ENCODE measurements at places on chromosomes 7 and 10.

DNA sequence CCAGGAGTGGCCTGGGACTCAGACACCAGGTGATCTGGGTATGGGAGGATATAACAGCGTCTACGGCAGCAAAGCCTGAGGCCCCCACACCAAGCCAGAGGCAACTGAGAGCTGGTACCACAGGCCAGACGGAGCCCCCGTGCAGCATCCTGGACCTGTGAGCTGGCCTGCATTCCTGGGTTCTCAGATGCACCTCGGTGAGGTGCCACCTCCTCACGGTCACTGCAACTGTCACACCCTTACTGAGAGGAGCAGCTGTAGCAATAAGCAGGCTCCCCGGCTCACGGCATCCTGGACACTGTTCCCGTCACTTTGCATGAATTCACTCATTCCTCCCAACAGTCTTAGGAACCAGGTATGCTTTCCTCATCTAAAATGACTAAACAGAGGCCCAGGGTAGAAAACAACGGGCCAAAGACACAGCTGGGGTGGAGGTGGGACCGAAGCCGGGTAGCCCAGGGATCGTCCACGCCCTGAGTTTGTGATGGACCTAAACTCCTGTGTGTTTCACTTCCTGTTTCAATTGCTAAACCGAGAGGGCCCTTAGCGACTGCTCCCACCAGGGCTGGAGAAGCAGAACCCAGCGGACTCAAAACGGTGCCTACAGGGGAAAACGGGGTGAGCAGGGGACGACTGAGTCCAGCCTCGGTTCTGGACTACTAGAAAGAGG, 98.7 kb downstream of the CTBP2 start:
- DNase-seq = no peak

GRCh38 chr10:124319926-124320391, 98.8 kb downstream of the OAT start:
- no peak for DNase-seq

- DNase-seq = no peak
Measured at GRCh38 chr7:22669692-22670421, 57.1 kb upstream of the IL6 start.

- no peak for DNase-seq
Measured at GRCh38 chr7:28517206-28517605, 104.9 kb downstream of the CREB5 start.

- DNase-seq = no peak
Measured at GRCh38 chr10:86599729-86600128, 54.6 kb upstream of the OPN4 start.

GRCh38 chr10:72610466-72610865, 15.4 kb downstream of the MICU1 start:
- DNase-seq = no peak

DNA sequence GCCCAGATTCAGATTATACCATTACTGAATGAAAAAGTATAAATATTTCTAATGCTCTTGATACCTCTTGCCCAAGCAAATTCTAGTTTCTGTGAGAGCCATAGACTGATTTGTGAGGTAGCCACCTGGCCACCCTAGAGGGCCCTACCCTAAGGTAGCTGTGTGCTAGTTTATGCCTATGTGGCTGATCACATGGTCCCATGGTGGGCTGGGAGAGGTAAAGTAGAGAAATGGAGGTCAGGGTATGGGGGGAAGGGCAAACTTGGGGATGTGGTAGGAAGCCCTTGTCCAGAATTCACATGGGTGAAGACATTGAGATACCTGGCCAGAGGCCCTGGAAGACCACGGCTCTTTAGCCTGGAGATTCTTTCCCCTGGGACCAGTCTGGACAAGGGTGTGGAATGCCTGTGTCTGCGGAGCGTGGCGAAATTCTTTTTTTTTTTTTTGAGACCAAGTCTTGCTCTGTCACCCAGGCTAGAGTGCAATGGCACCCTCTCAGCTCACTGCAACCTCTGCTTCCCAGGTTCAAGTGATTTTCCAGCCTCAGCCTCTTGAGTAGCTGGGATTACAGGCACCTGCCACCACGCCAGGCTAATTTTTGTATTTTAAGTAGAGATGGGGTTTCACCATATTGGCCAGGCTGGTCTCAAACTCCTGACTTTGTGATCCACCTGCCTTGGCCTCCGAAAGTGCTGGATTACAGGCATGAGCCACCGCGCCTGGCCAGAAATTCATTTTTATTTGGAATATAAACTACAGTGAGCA, 639.4 kb downstream of the ACTR3B start:
- DNase-seq = no peak

GRCh38 chr7:148435715-148436114, 154.9 kb upstream of the C7orf33 start:
- no peak for DNase-seq

GRCh38 chr7:12637819-12638592, 49.4 kb upstream of the ARL4A start:
- no peak for DNase-seq

DNA sequence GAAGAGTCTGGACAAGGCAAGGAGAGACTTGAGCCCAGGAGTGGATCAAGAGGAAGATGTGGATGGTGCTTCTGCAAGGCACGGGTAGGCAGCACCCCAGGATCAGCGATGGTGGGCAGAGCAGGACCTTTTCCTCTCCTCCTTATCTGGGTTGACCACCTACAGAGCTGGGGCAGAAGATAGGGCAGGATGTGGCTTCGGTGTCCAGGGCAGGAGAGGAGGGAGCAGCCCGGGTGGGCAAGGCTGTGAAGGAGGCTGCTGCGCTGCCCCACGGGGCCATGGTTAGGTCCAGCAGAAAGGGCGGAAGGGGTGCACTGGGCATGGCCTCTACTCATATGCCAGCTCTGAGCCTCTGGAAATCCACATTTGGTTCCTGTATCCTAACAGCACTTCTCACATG, 20.0 kb upstream of the PARP12 start:
- no peak for DNase-seq

DNA sequence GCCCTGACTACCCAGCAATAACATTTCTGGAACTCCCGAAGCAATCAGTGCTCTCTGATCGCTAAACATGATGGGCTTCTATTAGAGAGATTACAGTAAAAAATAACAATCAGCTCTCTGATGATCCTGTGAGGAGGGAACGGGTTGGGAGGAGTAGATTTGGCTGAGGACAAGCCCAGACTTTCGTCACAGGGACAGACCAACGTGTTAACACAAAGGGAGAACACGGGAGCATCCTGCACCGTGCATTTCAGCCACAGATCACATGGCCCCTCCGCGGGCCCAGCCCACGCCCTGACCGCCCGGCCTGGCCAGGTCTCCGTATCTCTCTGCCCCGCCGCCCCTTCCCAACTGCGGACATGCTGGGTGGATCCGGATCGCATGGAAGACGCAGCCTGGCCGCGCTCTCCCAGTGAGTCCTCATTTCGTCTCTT, 95.0 kb upstream of the AGBL3 start:
- no peak for DNase-seq

- no peak for DNase-seq
Measured at GRCh38 chr10:63107943-63108437, 25.1 kb upstream of the NRBF2 start.

GRCh38 chr7:51731075-51731474, 414.5 kb upstream of the COBL start:
- DNase-seq = no peak

DNA sequence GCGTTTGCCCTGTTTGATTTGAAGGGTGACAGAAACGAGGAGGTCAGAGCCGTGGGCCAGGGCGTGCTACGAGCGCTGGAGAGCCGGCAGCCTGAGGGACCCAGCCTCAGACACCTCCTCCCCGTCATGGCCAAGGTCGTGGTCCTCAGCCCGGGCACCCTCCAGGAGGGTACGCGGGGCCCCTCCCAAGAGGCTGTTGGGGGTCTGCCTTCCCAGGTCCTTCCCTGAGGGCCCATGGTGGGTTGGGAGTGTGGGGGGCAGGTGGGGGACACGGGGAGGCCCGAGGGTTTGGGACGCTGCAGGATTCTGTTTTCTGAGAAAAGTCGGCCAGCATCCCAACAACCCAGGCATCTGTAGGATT, 7.8 kb downstream of the AP5Z1 start:
- no peak for DNase-seq

- no peak for DNase-seq
Measured at GRCh38 chr10:110507346-110507745, 9.6 kb downstream of the DUSP5 start.

DNA sequence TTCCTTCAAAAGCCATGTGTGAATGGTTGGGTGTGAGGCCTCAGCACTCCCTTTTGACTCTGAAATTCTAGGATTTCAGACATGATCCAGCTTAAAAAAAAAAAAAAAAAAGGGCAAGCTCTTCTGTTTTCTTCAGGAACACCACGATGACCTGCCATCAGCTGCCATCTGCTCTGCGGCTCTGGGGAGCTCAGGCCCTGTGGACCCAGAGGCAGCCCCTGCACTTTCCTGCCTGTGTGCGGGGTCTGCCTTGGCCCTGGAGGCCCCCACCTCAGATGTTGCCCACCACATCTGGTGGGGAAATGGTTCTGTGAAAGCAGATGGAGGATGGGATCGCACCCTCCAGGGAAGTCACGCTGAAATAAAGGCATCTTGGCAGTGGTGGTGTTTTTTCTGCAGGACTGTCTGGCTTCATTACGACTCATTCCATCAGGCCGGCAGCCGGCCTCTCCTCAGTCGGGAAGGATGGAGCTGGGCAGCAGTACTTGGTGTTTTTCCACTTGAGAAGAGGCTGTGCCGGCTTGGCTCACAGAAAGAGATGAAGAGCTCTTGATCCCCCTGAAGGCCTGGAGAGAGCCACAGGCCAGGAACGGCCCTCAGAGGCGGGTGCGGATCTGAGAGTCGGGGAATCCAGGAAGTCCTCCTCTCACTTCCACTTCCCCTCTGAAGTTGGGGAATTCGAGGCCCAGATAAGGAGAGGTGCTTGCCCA, 66.1 kb upstream of the AQP1 start:
- DNase-seq = no peak

- DNase-seq = no peak
Measured at GRCh38 chr7:101216001-101216859, 1.2 kb downstream of the PLOD3 start.

DNA sequence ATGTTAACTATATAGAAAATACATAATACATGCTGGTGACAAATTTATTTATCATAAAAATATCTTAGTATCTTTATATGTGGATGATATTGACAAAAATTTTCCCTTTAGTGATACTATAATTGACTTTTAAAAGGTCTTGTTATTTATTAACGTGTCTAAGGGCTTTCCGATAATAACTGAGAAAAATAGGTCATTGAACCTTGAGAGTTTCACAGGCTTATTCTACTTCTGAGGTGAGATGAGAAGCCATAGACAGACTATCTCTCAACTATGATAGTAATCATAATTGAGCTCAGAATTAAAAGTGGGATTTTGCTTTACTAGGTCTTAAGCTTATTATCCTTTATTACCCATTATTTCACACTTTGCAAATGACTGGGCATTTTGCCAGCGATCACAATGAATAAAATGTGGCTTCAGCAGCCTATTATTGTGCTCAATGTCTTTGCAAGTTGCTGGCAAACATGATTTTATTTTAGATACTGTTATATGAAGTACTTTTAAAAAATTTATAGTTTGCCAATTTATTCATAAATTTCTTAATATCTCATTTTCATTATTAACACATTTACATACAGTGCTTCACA, 574.5 kb downstream of the ZWINT start:
- DNase-seq = no peak

DNA sequence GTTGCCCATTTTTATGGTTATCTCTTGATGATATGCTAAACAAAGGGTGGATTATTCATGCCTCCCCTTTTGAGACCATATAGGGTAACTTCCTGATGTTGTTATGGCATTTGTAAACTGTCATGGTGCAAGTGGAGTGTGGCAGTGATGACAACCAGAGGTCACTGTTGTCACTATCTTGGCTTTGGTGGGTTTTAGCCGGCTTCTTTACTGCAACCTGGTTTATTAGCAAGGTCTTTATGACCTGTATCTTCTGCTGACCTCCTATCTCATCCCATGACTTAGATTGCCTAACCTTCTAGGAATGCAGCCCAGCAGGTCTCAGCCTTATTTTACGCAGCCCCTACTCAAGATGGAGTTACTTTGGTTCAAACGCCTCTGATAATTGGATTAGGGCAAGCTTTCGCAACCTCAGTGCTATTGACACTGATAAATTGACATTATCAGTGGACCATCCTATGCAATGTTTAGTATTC, 36.9 kb downstream of the BAG3 start:
- DNase-seq = no peak

DNA sequence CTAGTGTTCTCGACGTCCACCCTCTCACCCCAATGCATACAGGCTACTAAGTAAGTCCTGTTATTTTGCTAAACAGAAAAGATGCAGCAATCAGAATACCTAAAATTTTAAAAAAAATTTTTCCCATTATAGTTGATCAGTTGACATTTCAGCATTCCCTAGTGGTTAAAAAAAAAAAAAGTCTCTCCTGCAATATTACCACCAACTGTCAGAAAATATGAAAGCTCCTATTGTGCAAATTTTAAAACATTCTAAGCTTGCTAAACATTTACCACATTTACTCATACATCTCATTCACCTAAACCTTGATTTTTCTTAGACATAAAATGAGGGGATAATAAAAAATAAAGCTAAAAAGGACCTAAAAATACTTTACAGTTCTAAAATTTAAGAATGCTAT, 165.6 kb downstream of the AVL9 start:
- no peak for DNase-seq

- no peak for DNase-seq
Measured at GRCh38 chr7:152203095-152203494, 177.6 kb downstream of the GALNT11 start.

DNA sequence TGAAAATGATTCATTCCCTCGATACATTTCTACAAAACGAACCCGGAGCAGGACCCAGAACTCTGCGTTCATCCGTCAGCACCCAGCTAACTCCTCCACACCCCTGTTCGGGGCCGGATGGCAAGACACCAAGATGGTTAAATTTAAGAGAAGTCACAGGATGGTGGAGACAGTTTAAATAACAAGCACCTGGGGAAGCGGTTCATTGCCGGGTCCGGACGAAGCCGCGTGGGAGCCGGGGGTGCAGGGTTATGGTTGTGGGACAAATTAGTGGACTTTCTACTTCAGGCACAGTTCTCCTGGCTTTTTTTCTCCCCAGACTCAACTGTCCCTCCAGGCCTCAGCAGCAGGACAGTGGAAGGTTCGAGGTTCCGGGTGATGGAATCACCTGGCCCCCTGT, 45.4 kb downstream of the ASB13 start:
- DNase-seq = no peak

DNA sequence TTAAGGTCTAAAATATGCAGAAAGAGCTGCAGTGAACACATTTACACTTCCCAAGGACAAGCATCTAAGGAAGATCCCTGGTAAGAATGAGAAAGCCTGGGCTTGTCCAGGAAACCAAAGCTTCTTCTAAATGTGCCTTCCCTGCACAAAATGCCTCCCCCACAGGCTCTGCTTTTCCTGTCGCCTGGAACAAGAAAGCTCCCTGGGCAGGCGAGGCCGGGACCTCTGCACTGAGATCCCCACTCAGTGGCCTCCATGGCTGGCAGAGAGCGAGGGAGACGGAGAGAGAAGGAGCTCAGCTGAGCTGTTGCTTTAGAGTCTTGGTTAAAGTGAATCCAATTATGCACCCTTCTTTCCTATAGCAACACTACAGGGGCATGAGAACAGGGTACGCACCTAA, 75.6 kb downstream of the AMZ1 start:
- DNase-seq = no peak

GRCh38 chr10:77820349-77820748, 106.2 kb downstream of the DLG5 start:
- DNase-seq = no peak

Data from CD4-positive, alpha-beta T cell treated with Interleukin-4 for 1 hour (primary cell).